ENCODE measurements at places on chromosomes 2 and 18.

DNA sequence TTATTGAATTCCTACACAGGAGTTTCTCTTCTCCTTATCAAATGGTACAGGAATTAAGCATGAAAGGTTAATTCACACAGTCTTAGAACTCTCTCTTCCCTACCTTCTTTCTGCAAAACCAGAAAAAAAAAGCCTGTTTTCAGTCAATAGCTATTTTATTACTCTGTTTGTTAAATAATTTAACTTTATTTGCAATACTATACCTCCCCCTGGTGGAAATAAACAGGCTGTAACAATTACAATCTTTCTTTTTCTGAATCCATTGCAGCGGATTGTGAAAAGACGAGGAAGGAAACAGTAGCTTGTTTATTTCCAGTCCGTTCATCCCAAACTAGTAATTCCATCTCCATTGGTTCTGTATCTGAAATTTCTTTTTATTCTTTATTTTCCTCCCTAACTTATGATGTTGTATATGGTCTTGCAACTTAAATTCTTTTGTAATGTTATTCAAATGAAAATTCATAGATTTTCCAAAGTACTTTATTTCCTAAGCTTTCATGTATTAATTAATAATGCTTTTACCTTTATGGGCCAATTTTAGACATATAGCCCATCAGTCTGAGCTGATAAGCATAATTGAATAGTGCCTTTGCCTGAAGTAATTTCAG is 165.2 kb downstream of the SH3BP4 start:
- DNase-seq, result no peak

DNA sequence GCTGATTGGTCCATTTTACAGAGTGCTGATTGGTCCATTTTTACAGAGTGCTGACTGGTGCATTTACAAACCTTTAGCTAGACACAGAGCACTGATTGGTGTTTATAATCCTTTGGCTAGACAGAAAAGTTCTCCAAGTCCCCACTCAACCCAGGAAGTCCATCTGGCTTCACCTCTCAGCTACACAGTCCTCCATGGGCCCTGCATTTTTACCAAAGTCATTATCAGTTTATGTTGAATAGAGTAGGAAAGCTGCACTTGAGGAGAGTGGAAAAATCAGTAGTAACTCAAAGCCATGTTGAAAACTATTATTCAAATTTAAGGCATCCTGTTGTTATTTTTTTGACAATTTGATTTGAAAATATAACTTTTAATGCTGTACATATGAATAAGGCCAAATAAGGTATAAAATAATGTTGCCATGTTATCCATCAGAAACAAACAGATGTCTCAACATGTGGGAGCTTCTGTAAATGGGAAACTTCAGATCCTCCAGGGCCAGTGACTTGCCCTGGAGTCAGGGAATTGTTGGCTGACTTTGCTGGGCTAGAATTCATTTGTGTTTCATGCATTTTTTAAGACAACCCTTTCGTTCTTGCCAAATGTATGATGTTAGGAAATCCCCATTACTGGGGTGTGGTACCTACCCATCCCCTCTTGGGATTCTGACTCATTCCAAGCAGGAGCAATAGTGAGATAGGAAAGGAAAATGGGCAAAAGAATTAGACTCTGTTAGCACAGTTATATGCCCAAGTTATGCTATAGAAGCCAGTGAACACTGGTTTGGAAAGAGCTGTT is 37.8 kb upstream of the CCDC195 start:
- no peak for DNase-seq

DNA sequence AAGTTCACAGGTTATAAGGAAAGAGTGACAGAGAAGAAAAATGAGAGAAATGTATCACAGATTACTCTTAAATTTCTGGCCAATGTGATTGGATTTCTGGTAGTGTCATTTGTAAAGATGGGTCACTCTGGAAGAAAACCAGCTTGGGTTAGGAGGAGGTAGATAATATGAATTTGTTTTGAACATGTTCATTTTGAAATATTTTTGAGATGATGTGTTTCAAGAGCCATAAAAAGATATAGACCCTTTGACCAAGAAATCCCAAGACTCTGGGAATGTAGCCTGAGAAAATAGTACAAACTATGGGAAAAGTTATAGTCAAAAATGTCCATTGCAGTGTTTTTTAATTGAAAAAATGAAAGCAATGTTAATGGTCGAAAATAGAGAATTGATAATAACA is 70.7 kb downstream of the CALCRL start:
- no peak for DNase-seq

GRCh38 chr2:64937687-64938491 is 51.3 kb upstream of the SLC1A4 start:
- DNase-seq, result peak; percentile 40

DNA sequence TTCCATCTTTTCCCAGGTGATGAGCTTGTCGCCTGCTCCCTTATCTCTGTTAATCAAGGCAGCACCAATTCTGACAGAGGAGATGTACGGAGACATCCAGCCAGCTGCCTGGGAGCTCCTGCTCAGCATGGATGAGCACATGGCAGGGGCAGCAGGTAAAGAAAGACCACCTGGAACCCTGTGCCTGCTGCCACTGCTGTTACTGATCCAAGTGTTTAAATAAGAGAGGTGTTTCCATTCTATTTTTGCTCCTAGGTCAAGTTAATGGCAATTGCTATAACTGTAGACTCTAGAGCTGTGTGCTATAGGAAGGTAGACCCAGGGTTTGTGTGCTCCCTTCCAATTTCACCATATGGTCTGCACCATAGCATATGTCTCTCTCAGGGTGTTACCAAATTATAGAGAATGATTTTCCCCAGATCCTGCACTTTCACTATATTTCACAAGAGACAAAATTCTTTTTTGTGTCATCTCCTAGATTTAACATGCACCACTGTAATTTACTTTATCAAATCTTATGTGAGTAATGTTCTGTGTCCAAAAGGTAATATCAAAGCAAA is 88.6 kb upstream of the RPE start:
- no peak for DNase-seq

- DNase-seq, result no peak
Measured at GRCh38 chr2:229243890-229244560, 27.1 kb downstream of the PID1 start.

DNA sequence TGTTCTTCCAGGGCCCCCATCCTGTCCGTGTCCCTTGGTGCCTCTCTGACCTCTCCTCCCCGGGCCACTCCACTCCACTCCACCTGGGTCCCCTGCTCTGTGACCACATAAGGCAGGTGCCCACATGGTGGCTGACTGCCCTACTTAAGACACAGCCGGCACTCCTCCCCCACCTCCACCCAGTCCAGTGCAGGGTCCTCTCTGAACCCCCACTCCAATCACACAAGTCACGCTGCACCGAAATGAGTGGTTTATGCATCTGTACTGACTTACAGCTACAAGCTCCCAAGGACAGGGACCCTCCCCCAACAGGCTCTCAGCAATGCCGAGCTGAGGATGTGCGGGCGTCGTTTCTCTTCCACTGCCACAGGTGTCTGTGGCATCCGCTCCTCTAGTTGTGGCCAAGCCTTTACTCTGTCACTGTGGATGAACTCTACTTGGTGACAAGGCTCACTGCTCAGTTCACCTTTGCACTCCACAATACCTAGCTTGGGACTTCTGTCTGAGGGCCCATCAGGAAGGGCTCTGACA is 48.3 kb downstream of the TFCP2L1 start:
- DNase-seq, result no peak

- DNase-seq, result no peak
Measured at GRCh38 chr2:39490586-39490985, 53.5 kb upstream of the MAP4K3 start.

- no peak for DNase-seq
Measured at GRCh38 chr2:85131116-85131515, 2.1 kb upstream of the TCF7L1 start.

GRCh38 chr2:175871331-175872004 is 130.6 kb downstream of the LNPK start:
- no peak for DNase-seq

GRCh38 chr2:157990173-157990572 is 111.5 kb upstream of the UPP2 start:
- DNase-seq, result no peak

- no peak for DNase-seq
Measured at GRCh38 chr2:23249348-23249747, 135.6 kb upstream of the KLHL29 start.

DNA sequence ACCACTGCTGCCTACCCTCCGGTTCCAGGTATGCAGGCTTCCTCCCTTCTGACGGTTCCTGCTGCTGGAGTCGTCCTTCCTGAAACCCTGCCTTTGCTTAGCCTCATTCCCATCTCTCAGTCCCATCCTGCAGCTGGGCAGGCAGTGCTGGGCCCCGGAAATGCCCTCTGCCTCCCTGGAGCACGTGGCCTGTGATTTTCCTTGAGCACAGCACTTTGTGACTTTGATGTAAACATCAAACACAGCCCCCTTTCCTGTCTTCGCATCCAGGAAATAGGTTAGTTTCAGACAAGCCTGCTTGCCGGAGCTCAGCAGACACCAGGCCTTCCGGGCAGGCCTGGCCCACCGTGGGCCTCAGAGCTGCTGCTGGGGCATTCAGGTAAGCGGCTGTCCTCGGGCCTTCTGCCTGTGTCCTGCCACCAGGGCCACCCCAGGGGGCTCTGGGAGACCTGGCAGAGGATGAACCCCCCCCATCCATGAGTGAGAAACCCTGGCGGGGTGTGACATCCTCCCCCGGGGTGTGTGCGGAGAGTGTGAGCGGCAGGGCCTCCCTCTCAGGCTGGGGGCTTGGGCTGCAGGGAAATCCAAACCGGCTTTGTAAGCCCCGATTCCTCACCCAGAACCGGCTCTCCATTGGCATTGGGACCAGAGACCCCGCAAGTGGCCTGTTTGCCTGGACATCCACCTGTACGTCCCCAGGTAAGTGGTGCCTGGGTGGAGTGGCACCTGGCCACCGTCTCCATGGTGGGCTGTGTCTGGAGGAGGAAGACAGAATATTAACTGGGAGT is at the start of gene ZAP70:
Gene ZAP70 (plus strand): TSS at position 281 of the 788 bp plus-strand sequence. CDS start 10,461 bp downstream, outside the sequence.
- DNase-seq, result no peak

- DNase-seq, result no peak
Measured at GRCh38 chr2:223700221-223700620, 98.1 kb upstream of the SCG2 start.

DNA sequence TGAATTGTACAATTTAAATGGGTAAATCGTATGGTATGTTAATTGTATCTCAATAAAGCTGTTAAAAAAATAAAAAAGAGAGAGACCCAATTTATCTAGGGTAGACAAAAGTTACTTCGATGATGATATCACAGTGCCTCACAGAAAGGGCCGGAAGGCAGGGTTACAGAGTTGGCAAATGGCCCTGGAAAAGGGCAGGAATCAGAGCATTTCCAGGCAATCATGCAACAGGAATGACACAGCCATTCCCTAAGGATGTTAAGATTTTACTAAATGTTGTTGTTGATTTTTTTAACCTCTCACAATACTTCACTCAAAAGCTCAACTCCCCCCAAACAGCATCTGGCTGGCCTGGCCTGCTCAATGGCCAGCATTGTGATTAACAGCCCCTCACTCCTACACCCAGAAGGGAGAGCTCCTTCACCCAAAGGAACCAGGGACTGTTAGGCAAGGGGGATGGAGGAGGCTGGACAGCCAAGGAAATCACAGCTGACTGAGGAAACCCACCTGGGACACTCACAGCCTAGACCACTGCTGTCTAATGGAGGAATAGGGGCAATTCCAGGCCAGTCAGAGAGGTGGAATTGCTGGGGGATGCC is 7.7 kb upstream of the SP100 start:
- no peak for DNase-seq

GRCh38 chr2:177316756-177317155 is 52.2 kb upstream of the NFE2L2 start:
- DNase-seq, result no peak

DNA sequence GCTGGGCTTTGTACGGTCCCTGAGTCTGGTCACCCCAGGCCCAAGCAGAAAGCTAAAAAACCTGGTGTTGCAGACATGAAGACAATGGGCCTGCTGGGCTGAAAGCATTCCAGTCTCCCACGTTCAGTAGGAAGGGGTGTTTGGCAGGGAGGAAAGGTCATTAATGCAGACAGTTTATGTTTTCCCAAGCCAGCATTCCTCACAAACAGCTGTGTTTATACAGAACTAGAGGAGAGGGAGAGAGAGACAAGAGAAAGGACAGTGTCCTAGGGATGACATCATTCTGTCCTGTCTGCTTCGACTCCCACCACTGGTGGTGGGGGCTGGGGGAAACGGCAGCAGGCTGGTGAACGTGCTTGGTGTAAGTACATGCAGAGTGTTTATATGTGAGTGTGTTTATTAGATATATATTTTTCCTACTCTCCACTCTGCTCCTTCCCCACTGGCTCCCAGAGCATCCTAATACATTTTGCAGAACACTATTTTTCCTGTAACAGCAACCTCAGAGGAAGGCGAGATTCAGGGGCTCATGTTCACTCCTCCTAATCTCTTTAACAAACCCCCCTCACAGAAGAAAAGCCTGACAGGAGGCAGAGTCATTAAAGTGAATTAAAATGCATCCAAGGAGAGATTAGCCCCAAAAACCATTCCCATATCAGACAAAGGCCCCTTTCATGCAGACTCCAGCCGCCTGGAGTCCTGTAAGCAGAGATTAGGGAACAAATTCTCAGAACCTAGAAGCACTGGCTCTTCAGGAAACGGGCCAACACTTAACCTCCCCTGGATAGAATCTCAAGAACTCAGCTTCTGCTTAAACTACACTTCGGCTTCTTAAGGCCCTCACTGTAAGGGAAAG is 380.4 kb downstream of the TNS1 start:
- peak; percentile 97 for DNase-seq

- peak; percentile 63 for DNase-seq
Measured at GRCh38 chr2:158717366-158718195, 77.5 kb upstream of the DAPL1 start.

DNA sequence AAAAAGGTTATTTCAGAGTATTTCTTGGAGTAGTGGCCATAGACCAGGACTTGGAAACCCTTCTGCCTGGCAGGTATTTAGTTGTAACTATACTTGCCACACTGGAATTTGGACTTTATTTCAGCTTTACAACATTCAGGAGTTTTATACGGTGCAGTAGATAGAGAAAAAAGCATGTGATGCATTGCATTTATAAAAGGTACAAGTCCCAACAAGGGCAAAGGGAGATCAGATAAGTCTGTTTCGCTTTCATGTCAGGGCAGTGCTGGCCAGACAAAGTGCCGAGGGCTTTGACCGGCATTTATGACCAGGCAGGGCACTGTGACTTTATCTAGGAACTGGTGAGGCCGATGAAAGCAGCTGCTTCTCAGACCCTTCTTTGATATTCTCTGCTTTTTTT is 145.4 kb downstream of the RTN4 start:
- DNase-seq, result no peak

- no peak for DNase-seq
Measured at GRCh38 chr2:140990416-140990815, 1140.4 kb downstream of the LRP1B start.

- DNase-seq, result no peak
Measured at GRCh38 chr2:18356676-18357075, 203.8 kb downstream of the RDH14 start.

GRCh38 chr18:4808891-4809290 is 353.8 kb upstream of the DLGAP1 start:
- DNase-seq, result no peak

Data from islet precursor cell (in vitro differentiated cells).